ENCODE measurements at places on chromosomes 1 and 21. TPM values are rescaled to one million over a fixed set of nuclear protein-coding genes. Genes with fewer than 3 reads are reported as not detected.

Gene CITED4
- 135 TPM for total RNA-seq

Gene DMRTA2
- 0.23 TPM for total RNA-seq

Gene CDCA8
- total RNA-seq, result 3.2 TPM

Gene MAP3K21
- total RNA-seq, result 11.3 TPM

Gene NCAM2
- total RNA-seq, result 1.1 TPM

Gene RPL5
- 1,755 TPM for total RNA-seq

Gene CELA3B
- not detected for total RNA-seq

Gene TSPEAR
- 0.06 TPM for total RNA-seq

Gene CYP4Z1
- total RNA-seq, result 1.1 TPM

Gene FLG2
- total RNA-seq, result 2,165 TPM

Gene LCE1C
- 2,371 TPM for total RNA-seq

Gene ORC1
- total RNA-seq, result 0.63 TPM

DNA sequence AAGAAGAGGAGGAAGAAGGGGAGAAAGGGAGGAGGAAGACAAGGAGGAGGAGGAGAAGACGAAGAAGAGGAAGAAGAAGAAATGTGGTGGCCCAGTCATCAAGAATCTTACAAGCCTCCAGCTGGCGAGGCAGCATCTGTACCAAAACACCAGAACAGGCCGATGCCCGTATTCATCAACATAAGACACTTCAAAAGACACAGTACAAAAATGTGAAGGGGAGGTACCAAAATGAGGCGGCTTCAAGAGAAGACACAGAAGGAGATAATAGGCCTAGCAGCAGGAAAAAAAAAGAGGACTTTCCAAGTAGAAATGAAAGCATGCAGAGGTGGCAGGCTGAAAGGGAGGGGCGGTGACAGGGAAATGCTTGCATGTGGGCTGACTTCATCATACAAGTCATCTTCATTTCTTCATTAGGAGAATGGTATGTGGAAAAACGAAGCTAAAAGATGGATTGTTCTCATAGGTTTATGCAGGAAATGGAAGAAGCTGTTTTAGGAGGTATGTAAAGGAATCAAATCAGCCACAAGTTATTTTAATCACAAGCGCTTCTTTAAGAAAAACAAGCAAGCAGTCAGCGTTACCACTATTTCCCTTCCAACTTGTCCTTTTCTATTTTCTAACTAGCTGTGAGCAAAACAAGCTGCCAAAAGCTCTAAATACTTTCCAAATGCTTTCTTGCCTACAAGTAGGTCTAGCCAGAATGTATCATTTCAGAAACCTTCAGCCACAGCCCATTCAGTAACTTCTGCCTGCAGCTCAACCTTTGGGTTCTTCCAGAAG is 192.3 kb downstream of the SLC45A1 start:
- no peak for DNase-seq

DNA sequence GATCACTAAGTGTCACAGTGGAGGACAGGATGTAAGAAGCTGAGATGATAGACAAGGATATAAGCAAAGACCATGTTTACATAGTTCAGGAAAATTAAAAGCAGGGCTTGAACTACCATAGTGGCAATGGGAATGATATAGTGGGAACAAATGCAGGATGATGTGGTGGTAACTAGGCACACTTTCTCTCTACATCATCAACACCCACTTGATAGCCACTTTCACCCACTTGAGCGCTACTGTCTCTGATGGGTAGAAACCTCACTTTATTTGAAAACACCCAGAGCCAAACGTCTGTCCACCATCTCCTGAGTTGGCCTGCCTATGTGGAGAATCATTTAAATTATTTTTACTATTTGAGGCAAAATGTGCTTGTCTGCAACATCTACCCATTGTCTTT is 305.0 kb upstream of the ST6GALNAC5 start:
- no peak for DNase-seq

- DNase-seq, result no peak
These were observed 209.8 kb downstream of the DISC1 start for GRCh38 chr1:231836227-231836893.

- DNase-seq, result no peak
These were observed 12.3 kb upstream of the SRSF4 start for GRCh38 chr1:29193879-29194455.

DNA sequence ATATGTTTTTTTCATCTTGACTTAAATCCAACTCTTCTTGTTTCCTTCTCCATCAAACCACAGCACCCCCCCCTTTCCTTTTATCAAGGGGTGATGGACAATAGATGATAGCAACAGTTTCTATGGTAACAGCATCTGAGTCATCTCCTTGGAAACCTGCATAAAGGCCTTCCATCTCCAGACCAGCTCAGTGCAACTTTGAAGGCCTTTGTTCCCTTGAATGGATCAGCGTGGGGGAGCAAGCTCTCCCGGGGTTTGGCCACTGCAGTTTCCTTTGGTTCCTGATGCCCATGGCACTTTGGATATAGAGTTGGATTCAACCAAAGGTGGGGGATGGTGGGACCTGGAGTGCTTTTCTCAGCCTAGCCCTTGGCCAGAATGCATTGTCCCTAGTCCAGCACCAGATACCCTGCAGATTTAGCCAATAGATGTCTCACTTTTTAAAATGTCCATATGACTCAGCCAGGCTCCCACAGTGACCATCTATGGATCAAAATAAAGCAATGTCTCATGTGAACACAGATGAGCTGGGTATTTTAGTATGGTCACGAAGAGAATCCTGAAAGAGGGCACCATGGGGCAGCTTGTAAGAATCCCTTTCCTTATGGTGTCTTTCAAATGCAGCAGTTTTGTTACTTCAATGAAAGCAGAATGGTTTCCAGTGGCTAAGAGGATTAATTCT is 127.7 kb downstream of the SPATA46 start:
- no peak for DNase-seq

- no peak for DNase-seq
These were observed 31.3 kb downstream of the XKR8 start for GRCh38 chr1:27990920-27991537.

- no peak for DNase-seq
These were observed 22.2 kb downstream of the SLC2A1 start for GRCh38 chr1:42936309-42937078.

GRCh38 chr1:167681451-167682098 is 40.2 kb upstream of the MPZL1 start:
- DNase-seq, result peak; percentile 52

- DNase-seq, result no peak
These were observed 105.7 kb downstream of the NME7 start for GRCh38 chr1:169261884-169262283.

GRCh38 chr1:202951437-202951836 is 6.7 kb downstream of the ADIPOR1 start:
- DNase-seq, result no peak

DNA sequence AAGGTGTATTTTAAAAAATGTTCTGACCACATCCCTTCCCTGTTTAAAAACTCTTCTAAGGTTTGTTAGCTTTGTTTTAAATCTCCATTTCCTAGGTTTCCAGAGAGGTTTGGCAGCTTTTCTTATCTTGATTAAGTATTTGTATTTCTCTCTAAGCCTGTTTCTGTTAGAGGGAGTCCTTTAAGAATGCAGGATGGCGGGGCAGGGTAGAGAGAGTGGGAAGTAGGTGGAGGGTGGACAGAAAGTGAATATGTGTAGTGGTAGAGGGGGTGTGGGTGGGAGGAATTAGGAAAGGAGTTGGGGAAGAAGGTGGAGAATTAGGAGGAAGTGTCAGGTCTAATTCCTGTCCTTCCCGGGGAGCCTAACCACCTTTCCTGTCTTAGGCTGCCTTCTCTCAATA is 21.2 kb upstream of the SERBP1 start:
- no peak for DNase-seq

- peak; percentile 19 for DNase-seq
These were observed 852 bp downstream of the KTI12 start for GRCh38 chr1:52032785-52033131.

GRCh38 chr1:183550915-183551314 is 39.3 kb downstream of the NCF2 start:
- DNase-seq, result no peak

- DNase-seq, result no peak
These were observed 47.1 kb downstream of the COL6A1 start for GRCh38 chr21:46028573-46029091.

DNA sequence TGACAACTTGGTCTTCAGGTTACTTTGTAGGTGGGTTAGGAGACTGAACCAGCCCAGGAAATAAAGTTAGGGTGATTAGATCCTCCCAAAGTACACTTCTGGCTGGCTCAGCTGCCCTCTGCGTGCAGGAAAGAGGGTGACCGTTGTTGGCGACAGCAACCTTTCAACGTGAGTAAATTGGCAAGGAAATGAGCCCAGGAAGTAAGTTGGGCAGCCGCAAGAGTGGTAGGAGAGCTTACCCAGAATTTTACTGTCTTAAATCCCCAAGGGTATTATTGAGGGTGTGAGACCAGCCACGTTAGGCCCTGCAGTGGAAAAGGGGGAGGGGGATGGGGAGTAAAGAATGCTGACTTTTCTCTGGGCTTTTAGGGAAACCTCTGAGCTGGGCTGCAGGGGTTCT is 1.6 kb downstream of the TENT5C start:
- DNase-seq, result no peak

DNA sequence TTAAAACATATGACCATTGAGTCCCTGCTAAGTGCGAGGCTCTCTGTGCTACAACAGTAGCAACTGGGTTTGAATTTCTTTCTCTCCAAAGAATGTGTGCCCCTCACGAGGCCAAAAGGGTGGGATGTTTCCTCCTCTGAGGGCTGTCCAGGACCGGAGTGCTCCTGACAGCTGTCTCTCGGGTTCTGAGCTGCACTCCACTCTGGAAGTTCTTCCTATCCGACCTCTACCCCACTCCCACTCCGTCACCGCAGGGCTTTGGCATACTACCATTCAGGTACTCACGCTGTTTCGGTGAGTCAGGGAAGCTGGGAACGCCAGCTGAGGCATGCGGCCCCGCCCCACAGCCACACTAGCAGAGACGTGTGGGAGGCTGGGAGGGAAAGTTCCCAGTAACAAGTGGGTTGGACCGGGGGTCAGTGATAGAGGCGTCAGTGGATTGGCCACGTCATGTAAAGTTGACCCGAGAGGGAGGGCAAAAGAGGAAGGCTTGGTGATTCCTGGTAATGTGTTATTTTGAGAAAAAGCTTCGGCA is 705 bp upstream of the SLC50A1 start:
- DNase-seq, result peak; percentile 94

DNA sequence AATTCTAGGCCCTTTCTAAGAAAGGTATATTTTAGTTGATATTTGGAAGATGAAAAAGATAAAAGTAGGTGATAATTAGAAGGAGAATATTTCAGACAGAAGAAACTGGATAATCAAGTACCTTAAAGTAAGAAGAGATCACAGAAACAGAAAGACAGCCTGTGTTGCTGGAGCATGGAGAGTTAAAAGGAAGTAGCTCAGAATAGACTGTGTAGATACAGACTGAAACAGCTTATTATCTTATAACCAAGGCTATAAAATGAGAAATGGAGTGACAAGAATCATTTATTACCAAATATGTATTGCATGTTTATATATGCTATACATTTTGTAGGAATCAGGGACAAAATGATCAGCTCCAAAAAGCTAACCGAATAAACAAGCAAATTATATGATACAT is 1120.3 kb downstream of the BRINP3 start:
- DNase-seq, result no peak

GRCh38 chr1:225554216-225554812 is 98.6 kb downstream of the ENAH start:
- no peak for DNase-seq

DNA sequence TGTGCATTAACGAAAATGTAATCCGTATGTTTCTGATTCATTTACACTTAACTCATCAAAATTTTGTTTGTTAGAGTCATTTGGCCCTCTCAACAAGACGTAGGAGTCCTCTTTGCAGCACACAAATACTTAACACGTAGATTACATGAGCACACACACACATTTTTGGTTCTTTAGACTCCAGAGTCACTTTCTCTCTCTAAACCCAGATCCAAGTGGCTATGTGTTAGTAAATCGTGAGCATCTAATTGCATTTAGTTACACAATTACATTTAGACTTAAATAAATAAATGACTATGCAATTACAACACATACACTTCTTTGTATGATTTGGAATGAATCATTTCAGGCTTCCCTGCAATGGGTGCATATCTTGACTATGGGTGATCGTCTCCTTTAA is 109.0 kb upstream of the GREM2 start:
- DNase-seq, result no peak

DNA sequence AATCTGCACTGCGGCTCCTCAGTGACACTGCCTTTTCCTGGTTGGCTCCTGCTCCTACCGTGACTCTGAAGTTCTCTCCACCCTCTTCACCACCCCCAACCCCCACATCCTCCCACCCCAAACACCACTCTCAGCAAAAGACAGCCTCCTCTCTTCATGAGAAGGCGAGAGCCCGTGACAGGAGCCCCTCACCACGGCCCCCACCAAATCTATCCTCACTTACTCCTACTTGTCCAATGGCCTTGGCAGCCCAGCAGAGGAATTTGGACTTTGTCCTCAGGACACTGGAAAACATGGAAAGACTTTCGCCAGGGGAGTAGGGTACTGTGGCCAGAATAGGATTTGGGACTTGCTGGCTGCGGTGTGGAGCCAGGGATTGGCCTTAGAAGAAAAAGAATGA is 6.9 kb downstream of the TMEM125 start:
- no peak for DNase-seq

- no peak for DNase-seq
These were observed 1030.9 kb downstream of the AMY1C start for GRCh38 chr1:104780470-104781078.

DNA sequence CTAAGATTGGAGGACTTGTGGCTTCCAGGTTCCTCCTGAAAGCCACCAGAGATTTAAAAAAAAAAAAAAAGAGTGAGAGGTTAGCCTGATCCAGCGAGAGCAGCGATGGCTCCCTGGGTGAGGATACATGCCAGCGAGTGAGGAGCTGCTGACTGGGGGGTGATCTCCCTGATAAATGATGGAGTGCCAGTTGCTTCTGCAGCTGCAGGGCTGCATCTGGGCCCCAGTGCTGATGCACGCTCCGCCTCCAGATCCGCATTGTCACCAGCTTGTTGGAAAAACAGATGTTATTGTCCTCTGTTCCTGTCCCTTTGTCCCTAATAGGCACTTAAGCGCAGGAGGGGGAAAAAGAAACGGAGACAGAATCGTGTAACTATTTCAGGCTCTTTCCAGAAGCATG is 28.6 kb downstream of the UBIAD1 start:
- no peak for DNase-seq

- DNase-seq, result no peak
These were observed 390.1 kb downstream of the PCP4 start for GRCh38 chr21:40257342-40257741.

DNA sequence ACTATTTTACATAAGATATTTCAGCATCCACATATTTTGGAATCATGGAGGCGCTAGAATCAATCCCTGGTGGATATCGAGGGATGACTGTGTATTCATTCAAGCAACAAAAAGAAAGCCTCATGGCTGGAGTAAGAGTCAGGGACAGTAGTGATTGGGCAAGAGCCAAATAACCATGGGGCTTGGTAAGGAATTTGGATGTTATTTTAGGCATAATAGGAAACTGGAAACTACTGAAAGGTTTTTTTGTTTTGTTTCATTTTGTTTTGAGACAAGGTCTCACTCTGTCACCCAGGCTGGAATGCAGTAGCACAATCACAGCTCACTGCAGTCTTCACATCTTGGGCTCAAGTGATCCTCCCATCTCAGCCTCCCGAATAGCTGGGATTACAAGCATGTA is 33.8 kb upstream of the EYA3 start:
- no peak for DNase-seq

- DNase-seq, result no peak
These were observed 35.3 kb upstream of the NEK2 start for GRCh38 chr1:211710566-211711314.

- DNase-seq, result no peak
These were observed 19.6 kb downstream of the FH start for GRCh38 chr1:241499910-241500309.
